ENCODE measurements at places on chromosomes 2 and 18.
A peak's percentile ranks its signal among the peaks of the same experiment; 100 is the strongest.

DNA sequence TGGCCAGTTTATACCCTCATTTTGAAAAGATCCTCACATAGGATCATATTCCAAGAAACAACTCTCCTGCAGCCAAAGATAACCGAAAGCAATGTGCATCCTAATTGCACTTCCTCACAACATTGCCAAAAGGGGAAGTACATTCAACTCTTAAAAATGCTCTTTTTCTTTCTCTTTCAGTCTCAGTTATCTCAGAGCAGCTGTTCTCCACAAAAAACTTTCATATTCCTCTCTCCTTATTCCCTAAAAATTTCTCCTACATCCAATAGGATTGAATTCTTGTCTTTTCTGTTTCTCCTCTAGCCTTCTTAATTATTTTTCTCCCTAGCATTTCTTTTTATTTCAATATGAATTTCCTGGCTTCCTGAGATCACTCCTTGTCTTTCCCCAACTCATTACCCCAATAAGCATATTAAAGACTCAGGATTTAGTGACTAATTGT lies 7.4 kb upstream of the VRK2 start:
- peak; percentile 29 for DNase-seq

DNA sequence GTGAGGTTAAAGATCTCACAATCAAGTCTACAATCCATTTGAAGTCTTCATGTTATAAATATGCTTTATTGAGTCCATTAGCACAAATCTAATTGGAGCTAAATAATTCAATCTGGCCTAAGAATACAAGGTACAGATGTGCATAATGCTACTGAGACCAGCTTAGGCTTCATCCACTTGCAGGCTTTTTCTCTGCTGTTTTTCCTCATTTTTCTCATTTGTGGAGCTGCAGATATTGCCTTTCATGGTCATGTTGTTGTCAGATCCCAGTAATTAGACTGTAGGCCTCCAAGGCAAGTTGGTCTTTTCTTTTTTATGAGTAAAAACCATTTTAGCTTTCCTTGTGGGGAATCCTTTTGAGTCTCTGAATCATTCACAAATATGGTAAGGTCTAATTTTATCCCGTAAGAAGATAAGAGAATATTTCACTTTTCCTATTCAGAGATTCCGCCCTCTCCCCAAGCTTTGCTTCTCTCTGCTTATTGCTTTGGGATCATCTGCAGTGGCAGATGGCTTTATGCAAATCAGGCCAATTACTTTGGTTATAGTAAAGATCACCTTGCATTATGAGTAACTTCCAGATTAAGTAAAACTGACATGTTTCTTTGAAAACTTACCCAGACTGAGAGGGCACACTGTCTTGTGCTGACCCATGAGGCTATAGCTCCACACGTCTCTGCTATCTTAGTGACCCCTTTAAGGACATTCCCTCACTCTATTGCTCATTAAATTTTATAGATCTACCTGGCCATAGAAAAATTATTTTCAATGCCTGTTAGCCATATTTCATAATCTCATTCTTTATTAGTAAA lies 80.9 kb downstream of the MGAT5 start:
- DNase-seq, result no peak

DNA sequence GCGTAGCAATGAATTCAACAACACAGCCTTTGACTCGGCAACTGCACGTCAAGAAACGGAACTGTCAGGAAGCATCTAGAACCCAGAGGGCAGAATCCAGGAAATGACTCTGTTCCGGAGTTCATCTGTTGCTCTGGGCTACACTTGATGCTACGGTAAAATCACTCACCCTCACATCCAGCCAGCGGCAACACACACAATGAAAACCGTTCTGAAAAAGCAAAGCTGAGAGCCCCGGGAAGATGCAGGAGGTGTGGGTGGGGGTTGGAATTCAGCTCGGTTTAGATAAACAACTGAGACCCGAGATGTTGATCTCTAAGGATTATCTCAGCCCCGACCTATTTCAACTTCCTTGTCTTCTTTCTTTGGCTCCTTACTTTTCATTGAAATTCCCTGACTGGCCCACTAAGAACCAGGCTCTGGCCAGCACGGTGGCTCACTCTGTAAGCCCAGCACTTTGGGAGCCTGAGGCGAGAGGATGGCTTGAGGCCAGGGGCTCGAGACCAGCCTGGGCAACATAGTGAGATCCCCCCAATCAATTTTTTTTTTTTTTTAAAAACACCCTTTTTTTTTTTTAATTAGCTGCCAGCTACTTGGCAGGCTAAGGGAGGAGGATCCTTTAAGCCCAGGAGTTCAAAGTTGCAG lies 13.3 kb upstream of the RAB17 start:
- no peak for DNase-seq

- no peak for DNase-seq
Measured at GRCh38 chr2:128496700-128497099, 178.0 kb upstream of the HS6ST1 start.

DNA sequence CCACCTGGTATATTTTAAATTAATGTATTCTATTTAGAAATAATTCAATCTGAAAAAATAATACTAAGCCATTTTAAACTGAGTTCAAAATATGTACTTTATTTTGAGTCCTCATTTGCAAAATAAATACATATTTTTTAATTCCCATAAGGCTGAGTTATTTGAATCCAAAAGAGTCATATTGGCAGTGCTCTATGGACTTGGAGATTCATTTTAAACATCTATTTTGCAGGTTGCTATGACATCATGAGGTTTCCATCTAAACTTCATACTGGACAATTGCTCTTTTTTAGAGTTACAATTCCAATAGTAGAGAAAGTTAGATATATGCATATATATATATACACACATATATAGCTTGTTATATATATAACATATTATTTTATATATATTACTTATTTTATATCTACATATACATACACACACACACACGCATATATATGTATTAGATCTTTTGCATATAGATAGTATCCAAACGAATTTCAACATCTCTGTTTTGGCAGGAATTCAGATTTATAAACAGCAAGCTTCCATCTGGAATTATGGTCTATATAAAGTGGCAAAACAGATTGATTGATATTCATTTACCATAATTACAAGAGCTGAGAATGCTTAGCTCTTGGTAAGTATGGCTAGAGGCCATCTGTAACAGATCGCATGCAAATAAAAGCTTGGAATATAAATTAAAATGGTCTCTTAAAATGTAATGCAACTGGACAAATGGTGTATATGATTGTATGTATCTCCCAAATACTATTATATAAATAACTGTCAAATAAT lies 34.9 kb downstream of the NOL4 start:
- no peak for DNase-seq

- DNase-seq, result no peak
Measured at GRCh38 chr2:218959141-218959731, at the start of gene CDK5R2. TSS of gene CDK5R2 (plus strand) at chr2:218959666. CDS start at chr2:218959821, 155 bp downstream.

DNA sequence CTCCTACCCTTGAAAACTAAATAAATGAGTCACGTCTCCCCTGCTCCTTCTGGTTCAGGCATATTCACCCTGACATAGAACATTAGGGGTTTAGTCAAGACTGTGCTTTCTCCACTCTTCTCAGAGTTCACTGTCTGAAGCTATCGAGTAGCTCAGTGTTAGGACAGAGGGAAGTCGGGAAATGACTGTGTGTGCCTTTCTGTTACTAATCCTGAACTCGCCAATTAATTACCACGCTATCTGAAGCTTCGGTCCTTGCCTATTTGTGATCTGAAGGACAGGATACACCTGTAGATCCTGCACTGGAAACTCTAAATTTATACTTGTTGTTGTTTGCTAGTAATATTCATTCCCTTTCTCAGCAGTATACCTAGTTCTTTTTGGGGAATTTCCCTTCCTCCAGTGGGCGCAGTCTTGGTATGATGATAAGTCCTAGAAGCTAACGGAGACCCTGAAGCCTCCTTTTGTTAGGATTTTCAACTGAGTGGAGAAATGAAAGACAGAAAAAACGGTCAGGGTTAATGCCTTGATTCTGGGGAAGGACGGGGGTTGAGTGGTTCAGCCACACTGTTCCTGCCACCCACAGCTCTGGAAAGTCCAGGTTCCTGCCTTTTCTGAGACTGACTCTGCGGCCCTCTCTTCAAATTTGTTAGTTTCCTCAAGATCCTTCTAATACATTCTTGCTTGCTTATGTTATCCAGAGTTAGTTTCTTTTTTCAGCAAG lies 218.0 kb downstream of the DLGAP1 start:
- no peak for DNase-seq

- DNase-seq, result no peak
Measured at GRCh38 chr2:125330133-125330532, 1305.0 kb downstream of the CNTNAP5 start.

DNA sequence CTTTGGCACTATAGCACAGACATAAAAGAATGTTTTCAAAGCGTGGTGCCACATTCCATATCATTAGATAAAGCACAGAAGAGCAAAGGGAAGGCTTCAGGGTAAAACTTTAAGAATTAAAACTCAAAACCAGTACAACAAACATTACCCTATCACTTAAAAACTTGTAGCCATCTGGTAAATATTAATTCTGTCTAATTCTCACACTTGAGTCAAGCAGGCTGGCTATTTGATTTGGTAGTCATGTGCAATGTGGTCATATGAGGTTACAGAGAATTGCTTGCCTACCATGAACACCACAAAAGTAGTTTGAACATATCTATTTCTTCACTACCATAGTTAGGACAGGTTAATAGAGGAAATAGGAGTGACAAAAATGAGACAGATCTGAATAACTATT lies 244.9 kb downstream of the IRS1 start:
- no peak for DNase-seq

GRCh38 chr18:13273800-13274199 lies 55.2 kb downstream of the LDLRAD4 start:
- DNase-seq, result no peak

DNA sequence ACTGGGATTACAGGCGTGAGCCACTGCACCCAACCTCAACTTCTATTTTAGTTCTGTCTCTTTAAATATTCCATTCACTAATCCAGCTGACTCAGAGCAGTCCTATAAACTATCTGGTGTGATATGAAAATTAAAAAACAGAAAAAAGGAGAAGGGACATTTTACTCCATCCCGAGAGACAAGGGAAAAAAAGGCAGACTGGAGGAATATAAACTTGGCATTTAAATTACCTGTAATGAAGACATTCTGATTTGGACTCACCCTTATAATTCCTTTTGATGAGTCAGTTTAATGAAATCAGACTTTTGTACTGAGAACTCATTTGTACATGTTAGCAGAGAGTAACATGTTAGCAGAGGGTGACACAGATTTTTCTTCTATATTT lies 74.8 kb upstream of the RIOK3 start:
- DNase-seq, result no peak

GRCh38 chr18:54466248-54467005 lies 108.7 kb downstream of the C18orf54 start:
- no peak for DNase-seq

DNA sequence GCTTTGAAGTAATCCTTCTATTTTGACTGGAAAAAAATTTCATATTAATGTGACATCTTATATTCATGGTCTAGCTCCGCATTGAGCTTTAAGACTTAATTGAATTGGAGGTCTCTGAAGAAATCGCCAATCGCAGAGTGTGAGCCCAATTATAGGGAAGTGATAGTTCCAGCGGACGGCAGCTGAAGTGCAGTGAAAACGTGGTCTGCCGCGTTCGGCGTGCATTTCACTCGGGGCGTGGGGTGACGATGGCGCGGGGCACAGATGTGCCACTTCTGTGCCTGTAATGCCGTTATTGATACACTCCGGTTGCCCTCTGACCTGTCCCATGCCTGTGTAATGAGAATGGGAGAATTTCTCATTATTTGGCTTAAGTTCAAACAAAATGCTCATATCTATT lies 106.7 kb downstream of the TSHZ1 start:
- DNase-seq, result no peak

GRCh38 chr2:64336171-64336570 lies 117.8 kb upstream of the LGALSL start:
- no peak for DNase-seq

DNA sequence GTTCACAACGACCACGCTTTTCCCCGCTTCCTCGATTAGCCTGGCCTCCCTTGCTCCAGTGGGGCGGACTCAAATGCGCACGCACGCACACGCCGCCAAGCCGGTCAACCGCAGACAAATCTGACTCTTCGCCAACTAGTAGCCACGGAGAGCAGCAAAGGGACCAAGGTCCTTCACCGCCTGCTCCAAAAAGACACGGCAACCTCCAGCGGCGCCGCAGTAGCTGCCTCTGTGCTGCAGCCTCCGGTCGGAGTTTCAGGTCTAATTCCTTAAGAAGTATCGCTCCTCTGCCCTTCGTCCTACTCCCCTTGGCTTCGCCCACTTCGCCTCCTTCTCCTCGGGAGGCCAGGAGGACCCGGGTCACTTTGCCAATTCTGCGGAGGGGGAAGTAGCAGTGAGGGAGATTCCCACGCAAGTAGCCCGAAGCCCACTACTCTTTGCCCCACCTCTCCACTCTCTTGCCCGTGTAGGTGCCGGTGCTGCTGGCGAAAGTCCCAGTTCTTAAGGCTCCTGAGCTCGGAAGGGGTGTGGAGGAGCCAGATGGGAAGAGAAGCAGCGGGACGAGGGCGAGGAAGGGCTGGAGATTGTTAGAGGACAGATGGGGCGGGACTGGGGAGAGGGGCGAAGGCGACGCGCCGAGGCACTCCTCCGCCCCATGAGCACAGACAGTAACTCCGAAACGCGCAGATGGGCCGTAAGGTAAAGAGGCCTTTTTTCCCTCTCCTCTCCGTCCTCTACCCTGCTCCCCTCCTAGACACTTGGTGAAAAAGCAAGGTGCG lies 615 bp downstream of the AKAIN1 start:
- DNase-seq, result no peak

- no peak for DNase-seq
Measured at GRCh38 chr2:31886700-31887099, 124.1 kb downstream of the MEMO1 start.

GRCh38 chr2:105631011-105631410 lies 113.7 kb upstream of the NCK2 start:
- DNase-seq, result no peak

GRCh38 chr2:70388813-70389212 lies 86.9 kb upstream of the FAM136A start:
- DNase-seq, result no peak
